ENCODE measurements at places on chromosomes 16 and 17.

DNA sequence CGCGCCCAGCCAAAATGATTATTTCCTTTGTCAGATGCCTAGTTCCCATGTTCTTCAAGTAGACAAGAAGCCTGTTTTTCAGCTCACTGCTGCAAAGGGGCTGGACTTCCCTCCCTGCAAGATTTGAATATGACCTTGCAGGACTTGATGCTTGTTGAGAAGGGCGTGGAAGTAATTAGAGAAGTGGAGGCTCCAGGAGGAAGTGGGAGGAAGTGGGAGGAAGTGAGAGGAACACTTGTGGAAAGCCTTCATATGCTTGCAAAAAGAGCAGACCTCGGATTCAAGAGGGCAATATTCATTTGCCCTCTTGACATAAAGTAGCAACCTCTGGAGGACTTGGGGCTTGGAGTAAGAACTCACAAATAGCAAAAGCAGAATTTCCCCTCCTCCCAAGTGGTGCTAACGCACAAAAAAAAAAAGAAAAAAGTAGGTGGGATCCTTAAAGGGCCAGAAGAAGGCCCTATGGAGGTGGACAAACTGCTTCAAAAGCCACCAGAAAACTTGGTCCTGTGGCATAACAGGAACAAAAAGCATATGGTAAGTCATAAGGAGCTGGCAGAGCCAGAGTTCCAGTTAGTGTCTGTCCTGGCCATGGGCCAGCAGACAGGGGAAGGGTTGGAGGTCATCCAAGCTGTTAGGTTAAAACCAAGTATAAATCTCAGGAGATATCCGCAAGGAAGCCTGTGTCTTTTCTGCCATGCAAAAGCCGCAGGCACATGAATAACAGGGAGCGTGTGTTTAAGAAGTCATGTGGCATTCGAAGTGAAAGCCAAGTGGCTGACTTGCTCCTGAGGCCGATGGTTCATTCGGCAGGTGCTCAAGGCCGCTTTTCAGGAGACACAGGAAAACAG, 20.6 kb upstream of the PRKAR1A start:
- DNase-seq: no peak

DNA sequence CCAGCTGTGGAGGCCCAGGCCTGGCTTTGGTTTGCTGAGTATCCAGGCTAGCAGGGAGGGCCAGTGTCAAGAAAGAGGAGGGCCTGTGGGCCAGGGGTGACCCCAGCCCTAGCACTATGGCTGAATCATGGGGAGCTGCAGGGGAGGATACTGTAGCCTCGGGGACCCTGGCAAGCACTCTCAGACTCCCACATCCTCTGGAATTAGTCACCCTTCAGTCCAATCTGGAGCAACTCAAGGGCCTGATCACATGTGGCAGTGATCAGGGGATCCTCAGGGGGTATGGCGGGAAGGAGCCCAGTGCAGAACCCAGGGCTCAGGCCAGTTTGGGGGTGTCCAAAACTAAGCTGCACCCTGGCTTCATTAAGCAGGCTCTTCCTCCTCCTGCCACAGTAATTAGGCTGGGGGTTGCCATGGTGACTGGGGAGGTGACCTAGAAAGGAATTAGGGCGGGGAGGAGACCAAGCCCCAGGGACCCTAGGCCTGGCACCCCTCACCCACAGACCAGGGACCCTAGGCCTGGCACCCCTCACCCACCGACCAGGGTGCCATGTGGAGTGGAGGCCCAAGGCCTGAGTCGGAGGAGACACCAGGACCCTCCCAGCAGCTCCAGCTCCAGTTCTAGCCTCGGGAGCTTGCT, 5.8 kb downstream of the NLGN2 start:
- no peak for DNase-seq

DNA sequence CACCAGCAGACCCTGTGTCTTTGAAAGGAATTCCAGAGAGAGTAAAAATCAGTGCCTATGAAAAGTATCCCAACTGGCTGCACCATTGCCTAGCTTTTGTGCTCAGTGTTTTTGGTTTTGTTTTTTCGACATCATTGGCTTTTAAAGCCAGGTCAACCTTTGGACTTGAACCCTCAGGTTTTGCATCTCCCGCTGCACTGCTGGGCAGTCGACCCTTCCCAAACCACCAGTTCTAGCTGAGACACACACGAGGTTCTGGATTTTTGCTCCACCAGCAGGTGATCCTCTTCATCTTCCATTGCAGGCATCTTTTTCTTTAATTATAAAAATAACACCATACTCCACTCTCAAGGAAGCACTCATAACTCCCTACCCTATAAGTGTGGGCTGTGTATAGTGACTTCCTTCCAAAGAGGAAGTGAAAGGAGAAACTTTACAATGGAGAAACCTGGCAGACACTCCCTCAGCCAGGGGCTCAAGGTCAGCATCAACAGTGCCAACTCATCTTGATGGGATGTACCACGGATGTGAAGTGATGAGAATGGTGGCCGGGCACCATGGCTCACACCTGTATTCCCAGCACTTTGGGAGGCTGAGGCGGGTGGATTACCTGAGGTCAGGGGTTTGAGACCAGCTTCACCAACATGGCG, 57.8 kb downstream of the BMERB1 start:
- DNase-seq: no peak

- no peak for DNase-seq
Observed at GRCh38 chr17:72430611-72431432, 310.0 kb downstream of the SOX9 start.

- DNase-seq: no peak
Observed at GRCh38 chr16:70290949-70291519, 1.7 kb upstream of the AARS1 start.

Measured in RKO (cell line).